ENCODE measurements at places on chromosomes 5 and 9.

GRCh38 chr5:142838845-142839244 is 68.7 kb downstream of the ARHGAP26 start:
- DNase-seq, result no peak

DNA sequence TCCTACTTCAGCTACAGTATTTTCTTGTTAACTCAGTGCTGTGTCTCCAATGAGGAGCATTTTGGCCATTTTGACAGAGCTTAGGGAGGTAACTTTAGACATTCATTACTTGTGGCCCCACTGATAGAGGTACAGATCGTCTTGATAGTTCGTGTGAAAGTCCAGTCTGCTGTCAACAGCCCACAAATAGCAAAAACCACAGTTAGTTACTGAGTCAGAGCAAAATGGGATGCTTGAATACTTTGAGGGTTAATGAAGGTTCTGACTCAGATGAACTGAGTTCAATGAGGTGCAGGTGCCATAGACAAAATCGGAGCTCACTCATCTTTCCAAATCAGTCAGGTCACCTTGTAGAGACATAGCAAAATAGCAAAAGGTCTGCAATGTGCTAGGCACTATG is 163.1 kb upstream of the TLE4 start:
- no peak for DNase-seq

DNA sequence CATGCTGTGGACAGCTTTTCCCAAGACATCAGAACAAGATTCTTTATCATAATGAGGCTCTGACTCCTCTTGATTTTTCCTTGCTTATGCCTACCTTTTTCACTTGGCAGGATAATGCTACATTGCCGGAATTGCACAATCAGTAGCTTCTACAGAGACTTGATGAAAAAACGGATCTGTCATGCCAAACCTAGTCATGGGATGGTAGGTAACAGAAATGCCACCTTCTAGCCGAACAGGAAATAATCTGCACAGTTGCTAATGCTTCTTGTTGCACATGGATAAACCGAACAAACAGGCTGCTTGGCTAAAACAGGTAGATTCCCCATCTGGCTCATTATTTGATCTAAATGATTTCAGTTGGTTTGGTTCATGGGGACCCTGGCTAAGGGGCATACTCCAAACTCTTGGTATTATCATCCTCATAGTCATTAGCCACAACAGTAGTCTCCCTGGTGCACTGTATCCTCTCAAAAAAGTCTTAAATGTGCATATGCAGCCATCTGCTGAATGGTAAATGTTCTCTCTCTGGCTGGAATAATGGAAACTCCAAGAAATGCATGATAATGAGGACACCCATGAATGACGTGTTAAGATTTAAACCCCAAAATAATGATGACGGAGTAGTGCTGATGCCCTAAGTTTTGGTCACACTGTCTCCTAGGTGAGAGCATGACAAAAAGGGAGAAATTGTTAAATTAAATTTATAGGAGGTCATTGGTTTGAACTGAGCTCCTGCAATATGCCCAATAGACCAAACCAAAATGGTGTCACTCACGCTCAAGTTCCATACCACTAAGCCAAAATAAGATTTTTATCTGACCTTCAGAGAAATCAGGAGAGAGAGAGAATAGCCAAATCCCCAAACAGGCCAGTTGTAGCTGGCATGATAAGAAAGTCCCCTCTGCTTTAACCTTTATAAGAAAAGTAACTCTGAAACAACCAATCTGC is 47.0 kb downstream of the RAPGEF1 start:
- no peak for DNase-seq

- no peak for DNase-seq
These were observed 254.0 kb upstream of the GAS1 start for GRCh38 chr9:87201351-87201751.

DNA sequence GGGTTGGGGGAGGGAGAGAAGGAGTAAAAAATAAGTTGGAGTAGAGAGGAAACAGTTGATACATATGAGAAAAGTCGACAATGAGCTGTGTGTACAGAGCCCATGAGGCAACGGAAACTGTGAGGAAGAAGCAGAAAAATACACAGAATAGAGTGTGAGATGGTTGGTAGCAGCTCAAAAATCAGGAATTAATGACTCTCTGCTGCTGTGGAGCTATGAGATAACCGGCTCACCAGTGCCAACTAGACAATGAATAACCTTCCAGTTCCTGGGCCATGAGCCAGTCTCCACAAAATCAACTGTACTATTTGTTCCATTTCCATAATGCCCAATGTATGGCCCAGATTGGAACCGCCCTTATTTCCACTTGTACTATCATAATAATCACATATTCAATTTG is 53.1 kb upstream of the NREP start:
- no peak for DNase-seq

GRCh38 chr5:111603446-111603827 is 91.1 kb upstream of the STARD4 start:
- DNase-seq, result no peak

DNA sequence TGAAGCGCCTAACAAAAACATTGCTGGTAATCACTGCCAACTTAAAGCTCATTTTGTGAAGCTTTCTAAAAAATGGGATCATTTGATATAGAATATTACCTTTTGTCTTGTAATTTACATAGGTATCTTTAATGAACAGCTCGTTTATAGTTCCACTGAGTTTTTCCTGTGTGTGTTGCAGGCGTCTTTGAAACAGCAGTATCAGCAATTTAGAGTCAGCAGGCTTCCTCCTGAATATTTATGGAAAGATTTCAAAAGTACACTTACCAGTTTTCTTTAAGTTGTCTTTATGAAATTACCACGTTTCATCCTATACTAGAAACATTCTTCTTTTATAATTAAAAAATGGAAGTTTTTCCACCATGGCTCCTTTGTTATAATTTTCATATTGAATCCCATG is 140.3 kb upstream of the GRIN3A start:
- no peak for DNase-seq

DNA sequence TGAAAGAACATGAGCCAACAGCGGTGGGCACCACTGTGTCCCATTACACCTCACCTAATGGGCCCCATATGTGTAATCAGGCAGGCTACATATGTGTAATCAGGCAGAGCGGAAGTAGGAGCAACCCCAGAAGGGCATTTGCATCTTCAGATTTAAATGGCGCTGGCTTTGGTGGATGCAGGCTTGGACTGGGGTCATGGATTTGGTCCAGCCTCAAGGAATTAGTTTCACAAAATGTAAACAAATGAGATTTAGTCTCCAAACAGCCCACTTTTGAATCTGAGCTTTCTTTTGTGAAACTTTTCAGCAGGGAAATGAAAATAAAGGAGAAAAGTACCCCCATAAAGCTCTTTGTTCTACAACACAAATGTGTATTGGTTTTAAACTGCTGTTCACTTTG is 161.3 kb downstream of the LPAR1 start:
- no peak for DNase-seq

- no peak for DNase-seq
These were observed 128.2 kb upstream of the SLC44A1 start for GRCh38 chr9:105116052-105116868.

GRCh38 chr9:123119566-123119965 is 86.1 kb downstream of the GPR21 start:
- DNase-seq, result no peak

DNA sequence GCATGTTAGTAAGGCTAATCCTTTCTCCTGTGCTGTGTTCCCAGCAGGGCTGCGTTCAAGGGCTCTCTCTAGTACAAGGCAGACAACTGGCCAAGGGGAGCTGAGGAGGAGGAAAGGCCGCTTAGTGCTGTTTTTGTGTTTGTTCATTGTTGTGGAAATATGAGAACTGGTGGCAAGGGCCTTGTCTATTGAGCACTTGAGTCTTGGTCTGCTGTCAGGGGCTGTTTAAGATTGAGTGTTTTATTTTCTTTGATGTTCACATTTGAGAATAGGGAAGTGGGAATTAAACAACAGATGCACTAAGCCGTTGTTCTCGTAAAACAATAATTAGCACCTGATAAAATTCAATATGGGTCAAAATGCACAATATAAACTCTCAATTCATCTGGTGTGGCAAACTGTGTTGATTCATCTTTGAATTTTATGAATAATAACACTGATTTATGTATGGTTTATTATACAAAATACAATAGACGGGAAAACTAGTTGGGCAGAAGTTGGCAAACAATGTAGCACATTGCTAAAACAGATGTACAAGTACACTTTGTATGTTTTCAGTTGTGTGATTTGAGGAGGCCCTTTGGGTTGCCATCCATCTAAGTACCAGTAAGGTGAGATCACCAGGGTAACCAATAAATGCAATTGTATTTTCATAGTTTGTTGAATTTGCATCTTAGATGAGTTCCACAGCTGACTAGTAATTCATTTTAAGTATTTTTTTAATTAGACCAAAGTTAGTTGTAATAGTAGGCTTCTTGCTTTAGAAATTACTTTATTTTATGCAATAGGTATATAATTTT is 97.6 kb upstream of the GRHPR start:
- DNase-seq, result no peak

Data from NCI-H460 (cell line).